ENCODE measurements at places on chromosomes 1 and 21.

DNA sequence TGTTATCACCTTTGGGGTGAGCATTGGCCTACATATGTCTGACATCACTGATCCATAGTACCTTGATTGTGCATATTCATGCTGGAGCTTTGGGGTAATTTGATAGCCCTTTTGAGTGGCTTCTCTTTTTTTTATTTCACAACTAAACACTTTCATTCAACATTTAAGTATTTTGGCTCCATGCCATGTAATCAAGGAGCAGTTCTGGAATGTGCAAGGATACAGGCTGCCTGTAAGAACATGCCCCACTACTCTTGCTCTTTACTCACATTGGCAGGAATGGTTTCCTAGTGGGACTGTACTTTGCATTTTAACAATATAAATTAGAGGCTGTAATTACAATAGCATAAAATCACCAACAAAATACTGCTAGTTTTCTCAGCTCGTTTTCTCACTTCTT lies 300.7 kb upstream of the SPAG17 start:
- no peak for DNase-seq

GRCh38 chr1:53381790-53382401 lies 54.0 kb upstream of the LRP8 start:
- no peak for DNase-seq

- DNase-seq, result no peak
Measured at GRCh38 chr1:248841702-248842395, 3.8 kb downstream of the ZNF672 start.

- no peak for DNase-seq
Measured at GRCh38 chr1:72845381-72845780, 563.0 kb upstream of the NEGR1 start.

GRCh38 chr1:38776466-38777065 lies 83.0 kb downstream of the RRAGC start:
- DNase-seq, result no peak

All from stimulated activated CD4-positive, alpha-beta T cell treated with anti-CD3 and anti-CD28 coated beads, Interleukin-2, amount 100 ng/mL, for 4 hours (primary cell).